ENCODE measurements at places on chromosomes 5 and 9. TPM values are rescaled to one million over a fixed set of nuclear protein-coding genes. Genes with fewer than 3 reads are reported as not detected.

DNA sequence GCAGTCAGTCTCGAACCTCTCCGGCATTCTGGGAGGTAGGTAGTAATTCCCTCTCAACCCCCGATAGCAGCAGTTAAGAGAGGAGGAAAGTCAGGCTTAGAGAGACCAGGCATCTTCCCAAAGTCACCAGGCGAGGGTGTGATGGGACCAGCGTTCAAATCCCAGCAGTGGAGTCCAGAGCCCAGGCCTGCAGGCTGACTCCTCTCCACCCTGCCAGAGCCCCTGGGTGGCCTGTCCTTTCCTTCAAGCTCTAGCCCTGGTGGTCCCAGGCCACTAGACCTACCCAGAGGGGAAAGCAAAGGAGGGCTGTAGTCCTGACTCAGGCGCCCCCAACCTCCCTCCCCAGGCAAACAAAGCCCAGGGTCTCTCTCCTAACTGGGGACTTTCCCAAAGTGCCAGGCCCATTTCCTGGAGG, 4.2 kb upstream of the NR5A1 start:
- DNase-seq, result no peak

DNA sequence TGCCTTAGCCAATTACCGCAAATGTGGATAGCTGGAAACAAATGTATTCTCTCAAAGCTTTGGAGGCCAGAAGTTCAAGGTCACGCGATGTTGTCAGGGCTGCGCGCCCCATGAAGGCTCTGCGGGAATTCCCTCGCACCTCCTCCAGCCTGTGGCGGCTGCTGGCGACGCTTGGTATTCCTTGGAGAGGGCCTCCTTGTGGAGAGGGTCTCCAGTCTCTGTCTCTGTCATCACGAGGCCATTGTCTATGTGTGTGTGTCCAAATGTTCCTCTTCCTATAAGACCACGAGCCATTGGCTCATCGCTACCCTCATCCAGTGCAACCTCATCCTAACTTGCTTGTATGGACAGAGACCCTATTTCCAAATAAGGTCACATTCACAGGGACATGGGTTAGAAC, 97.5 kb downstream of the ANKRD33B start:
- no peak for DNase-seq

ADAMTSL2 gene
- 2.8 TPM for total RNA-seq

CDH9 gene
- total RNA-seq, result not detected
